ENCODE measurements at places on chromosomes 2 and 18.

GRCh38 chr2:181426672-181427071 lies 30.5 kb upstream of the ITGA4 start:
- DNase-seq: no peak

GRCh38 chr2:85550486-85550885 lies 10.8 kb downstream of the GGCX start:
- no peak for DNase-seq

GRCh38 chr18:25133879-25134278 lies 218.1 kb downstream of the ZNF521 start:
- DNase-seq: no peak

DNA sequence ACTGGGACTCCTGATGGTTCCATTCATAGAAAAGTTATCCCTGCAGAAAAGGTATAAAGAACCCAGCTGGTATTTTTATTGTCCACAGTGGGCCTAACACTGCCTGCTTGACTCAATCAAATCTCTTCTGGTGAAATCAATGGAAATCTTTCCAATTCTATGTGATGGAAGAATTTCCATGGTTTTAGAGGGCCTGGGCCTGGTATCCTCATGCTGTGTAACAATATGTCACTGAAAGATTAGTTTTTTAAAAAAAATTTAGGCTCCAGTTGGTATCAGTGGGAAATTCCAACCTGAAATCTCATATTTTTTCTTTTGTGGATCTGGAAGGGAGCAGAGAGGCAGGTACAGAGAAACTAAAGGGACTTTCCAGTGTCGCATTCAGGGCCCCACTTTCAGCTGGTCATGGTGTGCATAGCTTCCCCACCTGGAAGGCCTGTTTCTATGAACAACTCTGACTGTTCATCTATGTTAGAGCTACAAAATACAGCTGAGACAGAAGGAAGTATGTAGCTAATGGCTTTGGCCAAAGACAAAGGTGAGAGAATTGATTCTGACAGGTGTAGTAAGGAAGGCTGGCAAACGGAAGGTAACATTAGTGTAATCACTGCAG lies 20.9 kb downstream of the NEB start:
- no peak for DNase-seq

GRCh38 chr2:134536296-134536695 lies 182.5 kb downstream of the TMEM163 start:
- no peak for DNase-seq

- no peak for DNase-seq
These were observed 43.1 kb downstream of the INHBB start for GRCh38 chr2:120389036-120389391.

DNA sequence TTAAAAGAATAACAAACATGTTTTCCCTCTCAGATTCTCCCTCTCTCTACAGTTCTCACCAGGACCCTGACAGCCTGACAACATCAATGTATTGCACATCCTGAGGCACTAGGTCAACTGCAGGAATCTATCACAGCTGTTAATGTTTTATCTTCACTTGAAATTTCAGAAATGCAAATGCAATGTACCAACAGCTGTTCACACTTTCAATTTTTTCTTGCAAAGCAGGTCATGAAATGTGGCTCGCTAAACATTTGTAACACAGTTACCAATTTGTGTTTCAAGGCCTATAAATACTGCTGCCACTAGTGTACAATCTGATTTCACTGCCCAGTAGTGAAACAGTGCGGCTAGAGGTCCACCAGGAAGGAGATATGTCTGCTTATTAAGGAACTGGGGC lies 147.8 kb downstream of the EXOC6B start:
- DNase-seq: no peak

- DNase-seq: no peak
These were observed 42.3 kb upstream of the GPC1 start for GRCh38 chr2:240392948-240393830.

- no peak for DNase-seq
These were observed 35.1 kb downstream of the DCAF17 start for GRCh38 chr2:171469176-171469575.

- DNase-seq: no peak
These were observed 171.6 kb downstream of the TMX3 start for GRCh38 chr18:68543344-68543743.

- DNase-seq: no peak
These were observed 375.9 kb upstream of the ACVR2A start for GRCh38 chr2:147468963-147469362.

DNA sequence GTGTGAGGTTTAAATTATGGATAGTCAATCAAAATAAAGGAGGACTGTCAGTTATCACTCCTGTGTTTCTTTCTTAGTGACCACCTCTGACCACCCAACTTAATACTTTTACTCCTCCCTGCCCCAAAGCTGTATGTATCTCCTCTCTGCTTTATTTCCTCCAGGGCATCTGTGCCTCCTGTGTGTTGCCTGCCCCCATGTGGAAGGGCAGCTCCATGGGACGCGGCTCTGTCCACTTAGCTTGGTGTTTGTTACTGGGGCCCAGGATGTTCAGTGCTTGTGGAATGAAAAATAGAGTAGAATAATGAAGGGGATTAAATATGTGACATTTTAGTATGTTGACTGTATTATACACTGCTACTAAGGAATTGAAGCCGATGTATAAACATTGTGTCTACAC lies 9.8 kb downstream of the ACP1 start:
- DNase-seq: no peak

Data from activated CD4-positive, alpha-beta T cell treated with anti-CD3 and anti-CD28 coated beads for 4 hours (primary cell).